ENCODE measurements at places on chromosomes 16 and 17.

DNA sequence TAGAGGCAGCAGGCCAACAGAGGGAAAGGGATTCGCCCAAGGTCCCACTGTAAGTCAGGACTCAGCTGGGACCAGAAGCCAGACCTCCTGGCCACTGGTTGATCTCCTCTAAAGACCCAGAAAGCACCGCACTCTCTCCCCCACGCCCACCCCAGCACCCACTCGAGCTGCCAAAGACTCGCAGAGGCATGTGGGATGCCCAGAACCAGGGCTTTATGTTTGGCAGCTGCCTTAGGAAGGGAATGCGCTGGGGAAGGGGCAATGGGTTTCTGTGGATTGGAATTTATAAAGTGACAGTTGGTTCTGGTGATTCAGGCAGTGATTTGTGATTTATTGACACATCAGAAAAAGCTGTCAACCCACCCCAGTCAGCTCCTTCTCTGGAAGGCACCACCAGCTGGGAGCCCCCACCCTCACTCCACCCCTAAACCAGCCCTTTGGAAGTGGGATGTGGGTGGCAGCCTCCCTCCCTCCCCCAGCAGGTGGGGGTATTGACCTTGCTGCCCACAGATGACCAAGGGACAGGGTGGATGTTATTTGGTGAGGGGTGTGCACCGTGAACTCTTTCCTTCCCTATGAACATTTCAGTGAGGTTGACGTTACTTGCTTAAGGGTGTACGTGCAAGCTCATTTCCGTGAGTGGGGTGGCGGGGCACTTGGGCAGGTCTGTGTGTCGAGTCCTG, 76.6 kb upstream of the DNAJA2 start:
- DNase-seq: no peak

GRCh38 chr16:65916995-65917394, 449.5 kb upstream of the CDH5 start:
- no peak for DNase-seq

DNA sequence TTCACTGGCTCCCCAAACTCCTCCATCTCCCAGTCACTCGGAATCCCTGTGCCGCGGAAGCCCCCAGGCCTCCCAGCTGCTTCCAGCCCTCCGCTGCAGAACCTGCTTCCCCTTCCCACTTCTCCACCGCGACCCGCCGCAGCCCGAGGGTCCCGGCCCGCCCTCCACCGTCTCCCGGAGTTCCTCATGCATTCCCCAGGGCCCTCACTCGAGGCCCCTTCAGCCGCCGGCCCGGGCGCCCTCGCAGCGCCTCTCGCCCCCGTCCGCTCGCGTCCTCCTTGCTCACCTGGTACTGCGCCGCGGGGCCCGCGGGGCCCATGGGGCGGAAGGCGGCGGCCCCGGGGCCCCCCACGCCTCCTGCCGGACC, 329 bp downstream of the SMARCD2 start:
- no peak for DNase-seq

DNA sequence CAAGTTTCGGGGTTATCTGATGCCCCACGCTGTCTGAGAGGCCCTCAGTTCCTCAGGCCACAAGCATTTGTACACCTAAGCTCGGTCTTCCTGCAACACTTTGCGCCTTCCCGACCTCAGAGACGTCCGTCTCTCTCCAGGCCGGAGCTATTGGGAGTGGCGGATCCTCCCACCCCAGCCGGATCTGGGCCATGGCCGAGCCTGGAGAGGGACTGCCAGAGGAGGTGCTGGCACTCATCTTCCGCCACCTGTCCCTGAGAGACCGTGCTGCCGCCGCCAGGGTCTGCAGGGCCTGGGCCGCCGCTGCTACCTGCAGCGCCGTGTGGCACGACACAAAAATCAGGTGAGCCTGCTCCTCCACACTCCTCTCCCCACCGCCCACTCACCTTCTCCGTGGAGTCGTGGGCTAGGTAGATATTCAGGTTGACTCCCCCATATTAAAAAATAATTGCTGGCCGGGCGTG, 1.9 kb downstream of the FBXL8 start:
- no peak for DNase-seq

DNA sequence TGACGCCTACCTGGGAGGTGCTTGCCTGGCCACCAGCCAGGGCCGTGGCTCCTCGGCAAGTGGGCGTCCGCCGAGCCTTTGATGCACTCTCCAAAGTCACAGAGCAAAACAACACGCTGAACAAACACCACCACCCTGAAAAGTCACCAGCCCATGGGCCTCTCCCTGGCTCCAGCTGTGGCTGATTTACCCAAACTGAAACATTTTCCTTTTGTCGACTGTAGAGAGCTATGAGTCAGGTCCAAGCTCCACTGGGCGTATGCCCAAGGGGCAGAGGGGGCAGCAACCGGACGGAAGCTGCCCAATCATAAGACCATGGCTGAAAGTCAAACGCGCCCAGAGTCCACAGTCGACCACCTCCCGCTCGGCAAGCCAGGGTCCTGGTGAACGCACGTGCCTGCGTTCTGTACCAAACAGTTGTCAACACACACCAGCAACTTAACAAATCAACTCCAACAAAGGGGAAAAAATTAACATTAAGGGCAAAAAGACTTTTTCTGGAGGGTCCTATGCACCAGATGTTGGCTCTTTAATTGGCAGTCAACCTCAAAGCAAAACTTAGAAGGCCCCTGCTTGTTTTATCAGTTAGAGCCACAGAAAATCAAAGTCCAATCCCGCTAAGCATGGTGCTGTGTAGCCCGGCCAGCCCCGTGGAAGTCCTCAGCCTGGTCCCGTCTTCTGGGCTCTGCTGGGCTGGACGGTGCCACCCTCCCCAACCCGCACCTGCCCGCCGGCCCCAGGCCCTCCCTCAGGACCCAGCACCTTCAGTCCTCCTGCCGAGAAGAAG, 47.3 kb downstream of the TBC1D16 start:
- DNase-seq: no peak

- DNase-seq: no peak
Measured at GRCh38 chr17:31699281-31699680, 159.8 kb downstream of the COPRS start.

DNA sequence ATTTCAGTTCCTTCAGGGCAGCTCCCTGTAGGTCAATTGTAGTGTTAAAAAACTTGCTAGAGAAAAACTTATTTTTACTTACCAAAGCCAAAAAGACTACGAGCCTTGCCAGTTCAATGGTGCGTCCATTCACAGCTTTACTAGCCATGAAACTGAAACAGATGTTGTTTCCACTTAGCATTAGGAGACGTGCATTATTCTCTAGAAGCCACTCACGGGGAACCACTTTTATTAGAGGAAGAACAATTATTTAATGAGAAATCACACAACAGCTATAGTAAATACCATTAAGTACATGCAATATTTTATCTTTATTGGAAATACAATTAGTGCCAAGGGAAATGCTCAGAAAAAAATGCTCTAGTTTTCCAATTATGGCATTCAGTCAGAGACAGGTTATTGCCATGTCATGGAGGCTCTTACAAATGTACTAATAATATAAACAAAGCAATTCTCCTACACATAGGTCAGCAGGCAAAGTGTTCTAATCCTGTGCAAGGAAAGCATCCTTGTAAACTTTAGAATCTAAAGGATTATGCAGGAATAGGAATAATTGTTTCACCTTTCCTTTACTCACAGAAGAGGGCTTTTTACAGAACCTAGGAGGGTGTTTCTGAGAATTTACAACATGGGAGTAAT, 17.4 kb downstream of the LASP1NB start:
- DNase-seq: no peak

DNA sequence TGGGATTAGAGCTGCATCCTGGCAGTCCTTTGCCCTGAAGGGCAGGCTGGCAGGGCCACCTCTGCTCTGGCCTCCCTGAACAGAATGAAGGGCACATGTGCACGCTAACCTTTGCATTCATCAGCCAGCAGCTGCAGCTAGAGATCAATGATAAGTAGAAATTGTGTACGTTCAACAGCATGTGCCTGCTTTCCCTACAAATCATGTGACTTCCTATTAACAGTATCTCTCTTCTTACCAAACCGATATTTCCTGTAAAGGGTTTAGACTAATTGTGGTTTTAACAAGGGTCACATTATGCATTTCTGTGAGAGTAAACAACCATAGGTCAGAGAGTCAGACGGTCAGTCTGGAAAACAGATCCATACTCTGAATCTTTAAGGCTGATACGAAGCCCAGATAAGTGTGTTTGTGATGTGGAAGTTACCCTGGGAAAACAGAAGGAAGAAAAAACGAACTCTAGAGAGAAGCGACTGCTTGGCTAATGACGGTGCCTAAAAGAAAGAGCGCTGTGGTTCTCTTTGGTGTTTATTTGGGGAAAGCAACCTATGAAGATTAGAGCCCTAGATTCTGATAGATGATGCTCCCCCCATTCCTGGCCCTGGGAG, 219.4 kb downstream of the MAF start:
- no peak for DNase-seq

- DNase-seq: no peak
Measured at GRCh38 chr17:2406903-2407790, 6.3 kb upstream of the MNT start.

GRCh38 chr16:29807426-29808218, 1.3 kb downstream of the MAZ start:
- peak; percentile 89 for DNase-seq

DNA sequence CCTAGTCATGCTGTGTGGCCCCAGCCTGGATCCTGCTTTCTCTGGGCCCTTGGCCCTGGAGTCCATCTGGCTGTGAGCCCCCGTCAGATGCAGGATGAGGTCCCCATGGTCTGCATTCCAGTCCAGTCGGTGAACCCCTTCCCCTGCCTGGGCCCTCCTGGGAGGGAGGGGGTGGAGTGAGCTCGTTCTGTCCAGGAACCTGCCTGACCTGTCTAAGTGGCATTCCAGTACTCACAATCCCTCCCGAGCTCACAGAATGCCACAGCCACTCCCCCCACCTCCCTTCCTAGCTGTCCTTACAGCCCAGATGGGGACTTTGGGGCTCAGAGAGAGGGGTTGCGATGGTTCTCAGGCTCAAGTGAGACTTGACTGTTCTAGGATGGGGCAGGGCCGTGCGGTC, 15.5 kb downstream of the SPNS2 start:
- no peak for DNase-seq

DNA sequence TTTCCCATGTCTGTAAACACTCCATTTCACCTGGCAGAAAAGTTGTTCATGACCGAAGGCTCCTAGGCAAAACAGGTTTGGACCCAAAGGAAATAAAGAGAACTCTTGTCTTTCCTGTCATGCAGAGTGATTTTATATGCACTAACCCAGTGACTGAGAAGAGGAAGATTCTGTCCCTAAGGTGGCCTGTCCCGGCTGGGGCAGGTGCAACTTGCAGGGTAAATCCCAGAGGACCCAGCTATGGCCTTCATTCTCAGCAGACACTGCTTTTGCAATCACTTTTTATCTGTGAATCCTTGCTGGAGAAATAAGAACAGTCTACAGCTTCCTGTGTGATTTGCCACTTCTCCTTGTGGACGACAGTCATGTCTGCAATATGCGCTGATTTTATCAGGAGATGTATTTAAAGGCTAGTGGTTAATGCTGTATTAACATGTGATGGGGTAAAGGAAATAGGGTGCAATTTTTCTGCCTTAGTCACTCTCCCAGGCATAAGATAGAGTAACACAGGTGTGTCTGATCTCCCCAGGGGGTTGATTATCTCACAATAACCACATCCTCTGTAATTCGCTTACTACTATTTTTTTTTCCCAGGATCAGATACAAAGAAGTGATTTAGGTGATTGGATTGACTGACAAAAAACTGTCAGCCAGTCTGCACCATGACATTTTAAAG, 696.8 kb upstream of the SOX9 start:
- no peak for DNase-seq

GRCh38 chr17:34598161-34598776, 18.9 kb downstream of the TMEM132E start:
- DNase-seq: peak; percentile 76

DNA sequence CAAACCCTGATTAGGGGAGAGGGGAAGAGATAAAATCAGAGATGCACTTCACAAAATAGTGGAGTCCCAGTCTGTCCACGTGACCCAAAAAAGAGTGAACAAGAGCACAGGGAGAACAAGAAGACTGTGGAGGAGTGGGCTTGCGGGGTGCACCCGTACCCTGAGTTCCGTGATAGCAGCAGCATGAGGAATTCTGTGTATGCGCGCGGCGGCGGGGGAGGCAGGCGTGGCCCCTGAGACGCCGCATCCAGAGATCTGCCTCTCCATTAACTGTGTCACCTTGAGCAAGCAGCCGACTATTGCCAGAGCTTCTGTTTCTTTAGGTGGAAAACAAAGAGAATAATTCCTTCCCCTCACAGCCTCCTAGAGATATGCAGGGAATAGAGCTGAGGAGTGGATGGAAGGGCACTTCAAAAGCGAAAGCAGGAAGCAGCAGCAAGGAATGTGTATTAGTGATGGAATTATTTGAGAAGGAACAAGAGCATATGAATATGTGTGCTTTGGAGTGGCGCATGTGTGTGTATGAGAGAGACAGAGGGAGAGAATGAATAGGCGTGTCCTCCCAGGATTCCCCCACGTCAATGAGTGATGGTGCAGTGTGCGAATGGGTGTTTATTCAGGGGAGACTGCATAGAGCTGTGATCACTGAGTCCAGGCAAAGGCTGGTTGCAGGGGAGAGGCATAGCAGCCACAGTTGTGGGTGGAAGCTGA, 10.4 kb upstream of the SOX9 start:
- no peak for DNase-seq

- DNase-seq: no peak
Measured at GRCh38 chr17:1616101-1616500, 12.5 kb downstream of the SLC43A2 start.

- DNase-seq: no peak
Measured at GRCh38 chr17:21297026-21297520, 12.6 kb downstream of the MAP2K3 start.

DNA sequence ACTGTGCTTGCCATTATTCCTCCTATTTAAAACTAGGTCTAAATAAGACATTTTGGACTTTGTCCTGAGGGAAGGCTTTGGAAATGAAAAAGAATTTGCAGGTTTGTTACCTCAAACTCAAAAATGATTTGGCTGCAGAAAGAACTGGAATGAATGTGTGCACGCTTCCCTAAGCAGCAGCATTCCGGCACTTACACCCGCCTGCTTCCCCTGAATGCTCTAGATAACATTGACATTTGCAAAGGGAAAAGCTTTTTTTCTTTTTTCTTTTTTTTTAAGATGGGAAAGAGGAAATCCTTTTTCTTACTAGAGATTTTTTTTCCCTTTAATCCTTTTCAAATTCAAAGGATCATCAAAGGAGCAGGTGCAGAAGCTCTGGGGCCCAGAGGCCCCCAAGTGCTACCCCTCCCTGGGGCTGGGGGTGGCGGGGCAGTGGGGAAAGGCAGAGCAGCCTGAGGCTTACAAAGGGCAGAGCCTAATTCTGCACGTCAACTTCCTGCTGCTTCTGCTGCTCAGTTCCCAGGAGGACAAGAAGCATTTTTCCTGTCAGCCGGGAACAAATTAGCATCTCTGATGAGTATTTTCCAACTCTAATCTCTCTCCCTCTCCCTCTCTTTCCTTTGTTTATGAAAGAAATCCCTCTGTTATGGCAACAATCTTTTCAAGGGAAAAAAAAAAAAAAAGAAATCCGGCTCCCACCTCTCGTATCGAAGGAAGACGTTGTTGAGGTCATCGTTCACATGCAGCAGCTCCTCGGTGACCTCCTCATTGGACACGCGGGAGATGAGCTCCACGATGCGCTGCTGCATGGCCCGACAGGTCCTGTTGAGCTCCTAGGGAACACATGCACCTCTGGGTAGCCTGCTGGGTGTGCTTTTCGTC, 32.1 kb upstream of the SREBF1 start:
- no peak for DNase-seq
